ENCODE measurements at places on chromosomes 2 and 18.

GRCh38 chr2:237260039-237260620 lies 153.8 kb downstream of the COL6A3 start:
- DNase-seq = no peak

DNA sequence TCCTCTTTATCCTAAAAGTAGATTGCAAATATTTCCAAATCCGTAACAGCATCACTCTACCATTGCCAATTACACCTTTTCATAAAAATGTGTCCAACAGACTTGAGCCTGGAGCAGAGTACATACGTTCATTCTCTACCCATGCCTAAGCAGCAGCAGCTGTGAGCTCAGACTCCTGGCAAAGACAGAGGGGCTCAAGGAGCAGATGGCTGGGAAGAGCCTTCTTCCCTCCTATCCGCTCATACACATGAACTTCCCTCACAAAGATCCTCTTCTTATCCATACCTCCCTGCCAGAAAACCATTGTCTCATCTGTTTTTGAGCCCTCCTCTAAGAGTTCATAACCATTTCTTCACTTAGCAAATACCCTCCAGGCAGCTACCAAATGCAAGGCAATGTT lies 164.3 kb upstream of the ARL4C start:
- no peak for DNase-seq

DNA sequence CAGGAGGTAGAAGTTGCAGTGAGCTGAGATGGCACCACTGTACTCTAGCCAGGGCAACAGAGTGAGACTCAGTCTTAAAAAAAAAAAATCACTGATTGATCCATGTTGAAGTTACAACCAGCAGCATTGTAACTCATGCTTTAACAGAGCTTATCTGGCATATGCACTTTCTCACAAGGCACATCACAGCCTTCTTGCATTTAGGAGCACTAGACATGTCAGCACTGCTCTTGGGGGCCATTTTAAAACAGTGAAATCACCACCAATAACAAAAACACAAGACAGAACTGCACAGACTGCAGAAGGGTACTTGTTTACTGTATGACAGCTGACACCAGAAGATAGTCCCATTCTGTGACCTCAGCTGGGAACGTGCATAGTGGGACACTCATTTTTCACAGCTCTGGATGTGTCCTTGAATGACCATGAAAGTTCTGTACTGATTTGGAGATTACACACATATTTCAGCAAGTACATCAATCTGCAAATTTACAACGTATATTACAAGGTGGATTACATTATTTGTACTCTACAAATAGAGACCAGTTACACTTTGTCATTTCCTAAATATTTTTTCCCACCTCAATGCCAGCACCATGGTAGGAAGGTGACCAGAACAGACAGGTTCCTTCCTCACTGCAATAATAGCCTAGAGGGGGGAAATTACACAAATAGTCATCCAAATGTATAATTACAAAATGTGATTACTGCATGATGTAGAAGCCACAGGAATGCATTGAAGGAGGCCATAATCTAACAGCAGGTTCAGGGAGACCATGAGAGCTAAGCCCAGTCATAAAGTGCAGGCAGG lies 35.1 kb downstream of the CCBE1 start:
- DNase-seq = no peak

- DNase-seq = no peak
Measured at GRCh38 chr2:6071519-6071918, 379.3 kb downstream of the SOX11 start.

DNA sequence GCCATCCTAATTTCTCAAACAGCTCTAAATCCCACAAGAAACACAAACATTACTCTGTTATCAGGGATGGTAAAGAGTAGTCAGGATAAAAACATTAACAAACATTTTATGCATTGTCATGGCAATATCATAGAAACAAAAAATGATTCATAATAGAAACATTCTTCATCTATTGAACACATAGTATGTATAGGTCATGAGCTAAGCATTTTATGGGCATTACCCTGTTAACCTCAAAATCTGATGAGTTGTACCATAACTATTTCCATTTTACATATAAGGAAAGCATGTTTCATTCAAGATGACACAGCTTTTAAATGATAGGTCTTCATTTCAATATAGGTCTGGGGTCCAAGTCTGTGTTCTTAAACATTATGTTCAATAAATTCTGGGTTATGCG lies 344.9 kb downstream of the RND3 start:
- DNase-seq = peak; percentile 57

DNA sequence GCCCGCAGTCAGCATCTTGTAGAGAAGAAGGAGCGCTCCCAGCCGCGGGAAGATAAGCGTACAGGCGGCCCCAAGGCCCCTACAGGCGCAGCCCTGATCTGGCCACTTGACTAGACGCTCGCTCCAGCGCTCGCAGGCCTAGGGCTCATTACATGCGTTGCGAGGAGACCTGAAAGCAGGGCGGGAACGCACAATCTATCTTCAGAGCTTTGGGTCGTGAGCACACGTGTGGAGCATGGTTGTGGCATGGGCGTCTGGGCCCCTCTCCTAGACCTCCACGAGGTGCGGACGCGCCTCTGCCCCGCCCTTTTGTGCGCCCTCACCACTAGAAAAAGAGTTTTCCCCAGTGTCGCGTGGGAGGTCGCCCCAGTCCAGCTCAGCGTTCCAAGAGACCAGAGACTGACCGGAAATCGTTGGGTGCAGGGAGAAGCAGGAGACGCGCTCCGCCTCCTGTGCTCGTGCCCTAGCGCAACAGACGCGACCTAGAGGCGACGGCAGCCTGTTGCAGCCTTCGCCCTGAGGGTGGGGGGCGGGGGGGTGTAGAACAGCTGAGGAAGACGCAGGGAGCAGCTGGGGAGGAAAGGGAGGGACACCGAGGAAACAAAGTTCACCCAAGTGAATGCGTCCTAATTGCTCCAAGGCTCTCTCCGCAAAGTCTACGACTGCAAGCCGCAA lies 12.6 kb downstream of the NR4A2 start:
- no peak for DNase-seq

DNA sequence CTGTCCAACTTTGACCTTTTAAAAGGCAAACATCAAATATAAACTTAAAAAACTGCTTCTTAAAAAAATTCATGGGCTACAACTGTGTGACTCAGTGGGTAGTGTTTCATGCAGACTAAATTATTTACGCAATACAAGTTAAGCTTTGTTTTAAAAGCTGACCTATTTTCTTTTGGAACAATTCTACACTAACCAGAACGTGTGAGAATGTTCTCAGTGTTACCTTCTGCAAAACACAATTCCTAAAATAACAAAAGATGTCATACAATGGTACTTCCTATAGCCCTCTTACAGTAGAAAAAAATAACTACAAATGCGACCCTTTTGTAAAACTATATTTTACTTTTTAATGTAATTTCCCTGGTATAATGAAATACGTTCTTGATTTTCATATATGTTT lies 793.8 kb upstream of the FSHR start:
- DNase-seq = no peak

GRCh38 chr2:26735097-26735496 lies 29.0 kb upstream of the SLC35F6 start:
- peak; percentile 70 for DNase-seq

GRCh38 chr2:103361712-103362111 lies 599.9 kb downstream of the TMEM182 start:
- DNase-seq = no peak

GRCh38 chr2:152062125-152063091 lies 36.4 kb downstream of the CACNB4 start:
- peak; percentile 73 for DNase-seq

DNA sequence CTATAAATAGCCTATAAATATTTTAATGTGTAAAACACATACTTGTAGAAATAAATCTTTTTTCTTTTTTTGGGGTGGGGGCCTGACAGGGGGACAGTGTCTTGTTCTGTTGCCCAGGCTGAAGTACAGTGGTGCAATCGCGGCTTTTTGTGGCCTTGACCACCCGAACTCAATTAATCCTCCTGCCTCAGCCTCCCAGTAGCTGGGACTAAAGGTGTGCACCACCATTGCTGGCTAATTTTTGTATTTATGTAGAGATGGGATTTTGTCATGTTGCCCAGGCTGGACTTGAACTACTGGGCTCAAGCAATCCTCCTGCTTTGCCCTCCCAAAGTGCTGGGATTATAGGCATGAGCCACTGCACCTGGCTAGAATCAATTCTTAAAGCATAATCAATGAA lies 37.6 kb downstream of the NPC1 start:
- no peak for DNase-seq

DNA sequence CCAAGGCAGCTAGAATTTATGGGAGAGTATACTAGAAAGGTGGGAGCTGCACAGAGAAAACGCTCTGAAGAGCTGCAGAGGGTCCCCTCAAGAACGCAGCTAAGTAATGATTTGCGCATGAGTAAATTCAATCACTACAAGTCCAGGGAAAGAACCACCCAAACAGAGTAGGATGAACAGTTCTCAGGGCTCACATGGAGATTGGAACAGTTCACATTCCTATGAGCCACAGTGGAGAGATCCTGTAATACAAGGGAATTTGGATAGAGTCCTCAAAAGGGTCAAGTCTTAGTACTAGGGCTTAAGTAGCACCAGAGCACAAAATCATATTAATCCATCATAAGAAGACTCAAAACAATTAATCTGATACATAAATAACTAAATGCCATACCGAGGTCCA lies 12.7 kb downstream of the OLA1 start:
- no peak for DNase-seq

DNA sequence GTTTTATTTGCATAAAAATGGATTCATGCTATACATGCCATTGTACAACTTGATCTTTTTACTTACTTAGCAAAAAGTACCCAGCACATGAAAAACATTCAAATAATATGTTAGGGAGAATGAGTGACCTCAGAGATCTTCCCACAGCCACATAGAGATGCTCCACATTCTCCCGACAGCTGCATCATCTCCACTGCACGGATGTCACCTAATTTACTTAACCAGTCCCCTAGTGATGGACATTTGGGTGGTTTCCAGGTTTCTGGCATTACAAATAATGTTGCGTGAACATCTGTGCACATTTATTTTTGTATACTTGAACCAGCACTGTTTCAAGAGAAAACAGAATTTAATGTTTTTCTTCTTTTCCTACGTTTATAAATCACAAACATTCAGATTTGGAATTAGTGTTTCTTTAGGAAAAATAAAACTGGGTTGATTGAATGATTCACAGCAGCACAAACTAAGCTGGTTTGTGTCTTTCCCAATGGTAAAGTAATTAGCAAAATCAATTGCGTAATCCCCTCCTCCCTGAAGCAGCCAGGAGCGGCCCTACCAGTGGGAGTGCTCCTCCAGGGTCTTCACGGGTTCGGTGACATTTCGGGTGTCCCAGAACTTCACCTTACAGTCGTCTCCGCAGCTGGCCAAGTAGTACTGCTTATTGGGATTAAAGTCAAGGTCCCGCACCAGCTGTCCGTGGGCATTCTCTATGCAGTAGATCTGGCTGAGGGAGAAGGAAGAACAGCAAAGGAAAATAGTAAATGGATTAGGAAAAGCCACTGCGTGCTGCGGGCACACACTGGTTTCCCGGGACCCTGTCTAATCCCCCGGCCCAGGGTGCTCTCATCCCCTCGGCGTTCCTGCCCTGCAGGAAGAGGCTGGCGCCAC lies 183.9 kb downstream of the EIPR1 start:
- no peak for DNase-seq

DNA sequence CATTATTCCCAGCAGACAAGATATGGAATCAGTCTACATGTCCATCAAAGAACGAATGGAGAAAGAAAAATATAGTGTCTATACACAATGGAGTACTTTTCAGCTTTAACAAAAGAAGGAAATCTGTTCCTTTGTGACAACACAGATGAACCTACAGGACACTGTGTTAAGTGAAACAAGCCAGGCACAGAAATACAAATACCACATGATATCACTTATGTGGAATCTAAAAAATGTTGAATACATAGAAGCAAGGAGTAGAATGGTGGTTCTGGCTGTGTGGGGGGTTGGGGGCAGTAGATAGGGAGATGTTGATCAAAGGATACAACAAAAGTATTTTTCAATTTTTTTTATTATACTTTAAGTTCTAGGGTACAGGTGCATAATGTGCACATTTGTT lies 347.7 kb upstream of the MAP2 start:
- no peak for DNase-seq

- no peak for DNase-seq
Measured at GRCh38 chr2:122530814-122531213, 775.4 kb downstream of the TSN start.

- DNase-seq = no peak
Measured at GRCh38 chr18:24268784-24269550, 128.7 kb downstream of the OSBPL1A start.

- DNase-seq = no peak
Measured at GRCh38 chr2:237670641-237671040, 43.3 kb downstream of the LRRFIP1 start.

DNA sequence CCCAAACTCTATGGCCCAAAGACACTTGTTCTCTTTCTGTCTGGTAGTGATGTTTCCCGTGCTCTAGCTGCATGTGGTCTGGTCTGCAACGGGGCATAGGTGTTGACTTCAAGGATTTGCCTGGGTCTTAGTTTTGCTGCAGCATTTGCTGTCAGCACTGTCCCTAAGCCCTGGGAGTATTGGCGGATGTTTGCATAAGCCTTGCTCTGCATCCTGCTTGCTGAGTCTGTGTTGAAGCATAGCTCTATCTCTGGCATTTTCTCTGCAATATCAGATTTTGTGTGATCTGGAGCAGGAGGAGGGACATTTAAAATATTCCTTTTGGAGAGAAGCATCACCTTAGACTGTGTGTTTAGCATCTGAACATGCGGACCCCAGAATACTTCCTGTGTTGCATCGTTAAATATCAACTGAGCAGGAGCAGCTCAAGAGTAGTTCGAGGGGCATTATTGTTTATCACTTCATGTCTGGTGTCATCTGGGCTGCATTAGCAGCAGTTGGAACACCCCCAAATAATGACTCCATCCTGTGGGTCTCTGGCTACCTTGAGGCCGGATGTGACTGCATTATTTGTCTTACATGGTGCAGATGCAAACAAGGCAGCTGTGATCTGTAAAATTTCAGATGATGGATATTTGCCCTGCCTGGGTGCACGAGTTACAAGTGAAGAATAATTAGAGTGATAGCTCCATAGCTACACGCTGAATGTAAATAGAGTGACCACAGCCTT lies 231.7 kb downstream of the TRIB2 start:
- no peak for DNase-seq

DNA sequence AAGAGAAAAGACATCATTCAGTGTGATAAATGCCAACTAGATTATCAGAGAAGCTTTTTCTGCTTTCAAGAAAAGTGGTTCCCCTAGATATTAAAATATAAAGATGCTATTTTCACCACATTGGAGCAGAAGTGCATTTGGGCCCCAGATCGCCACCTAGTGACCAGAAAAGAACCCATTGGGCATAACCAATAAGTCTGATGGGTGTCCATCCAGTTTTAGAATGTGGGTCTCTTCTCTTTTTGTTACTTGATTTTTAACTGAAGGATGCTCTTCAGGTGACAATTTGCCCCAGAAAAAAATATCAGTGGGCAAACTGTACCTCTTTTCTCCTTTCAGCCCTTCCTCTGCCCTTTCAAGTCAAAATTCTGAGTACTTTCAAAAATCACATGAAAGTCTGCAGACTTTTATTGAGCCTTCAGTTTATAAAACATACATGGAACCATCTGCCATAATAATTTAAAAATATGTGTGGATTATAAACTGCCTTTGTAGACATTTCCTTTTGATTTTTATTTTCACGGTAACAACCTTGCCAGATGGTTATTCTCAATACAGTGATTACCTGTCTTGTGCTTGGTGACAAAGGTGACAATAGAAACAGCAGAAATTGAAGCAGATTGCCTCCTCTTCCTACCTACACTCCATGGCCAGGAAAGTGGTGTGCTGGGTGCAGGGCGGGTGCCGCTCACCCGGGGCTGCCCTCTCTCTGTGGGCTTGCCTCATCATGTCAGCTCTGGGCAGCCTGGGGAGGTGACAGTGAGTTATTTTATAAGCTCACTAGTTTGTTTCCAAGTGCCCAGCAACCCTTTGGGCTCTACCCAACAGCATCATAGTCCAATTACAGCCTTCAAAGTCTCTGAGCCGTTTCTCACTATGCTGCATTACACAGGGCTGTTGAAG lies 124.5 kb downstream of the DCDC2C start:
- DNase-seq = peak; percentile 4
